ENCODE measurements at places on chromosomes 5 and 9.

GRCh38 chr9:137873408-137873807 is 4.2 kb upstream of the CACNA1B start:
- no peak overlapping the region for H3K27ac ChIP-seq
- no peak for DNase-seq
- H3K27me3 ChIP-seq, result peaks cover 47% of the 10 kb centered on the region

DNA sequence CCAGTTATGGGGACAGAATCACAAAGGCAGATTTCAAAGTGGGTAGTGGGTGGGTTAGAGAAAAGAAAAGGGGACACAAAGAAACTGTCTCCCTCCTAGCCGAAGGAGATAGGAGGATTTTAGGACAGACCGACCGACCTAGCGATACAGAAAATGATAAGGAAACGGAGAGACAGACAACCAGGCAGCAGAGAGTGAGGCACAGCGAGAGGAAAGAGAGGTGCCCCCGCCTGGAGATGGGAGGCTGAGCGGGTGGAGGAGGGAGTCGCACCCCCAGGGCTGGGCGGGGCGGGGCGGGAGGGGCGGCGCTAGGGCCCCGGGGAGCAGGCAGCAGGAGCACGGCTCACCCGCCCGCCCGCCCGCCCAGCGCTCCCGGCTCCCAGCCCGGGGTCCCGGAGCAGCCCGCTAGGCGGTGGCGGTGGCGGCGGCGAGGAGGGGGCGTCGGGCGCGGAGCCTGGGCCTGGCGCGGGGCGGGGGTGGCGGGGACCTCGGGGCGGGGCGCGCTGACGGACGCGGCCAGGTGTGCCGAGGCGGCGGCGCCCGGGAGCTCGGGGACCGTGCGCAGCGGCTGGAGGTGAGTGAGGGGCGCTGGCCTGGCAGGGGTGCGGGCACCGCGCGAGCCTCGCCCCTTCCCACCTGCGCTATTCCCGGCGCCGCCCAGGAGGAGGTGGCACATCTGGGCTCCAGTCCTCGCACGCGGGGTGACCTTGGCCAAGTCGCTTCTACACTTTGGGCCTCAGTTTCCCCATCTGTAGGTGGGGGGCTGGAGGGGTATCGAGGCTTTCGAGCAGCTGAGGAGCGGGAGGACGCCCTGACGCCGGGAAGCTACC is 15.9 kb upstream of the SYNPO start:
- peaks cover 18% of the 10 kb centered on the region for H3K27me3 ChIP-seq
- H3K27ac ChIP-seq, result peak overlapping the region; percentile 56
- peaks cover 4% of the 10 kb centered on the region for H3K36me3 ChIP-seq
- no peak for DNase-seq

- H3K36me3 ChIP-seq, result peaks cover under 1% of the 10 kb centered on the region
- no peak for DNase-seq
- H3K27ac ChIP-seq, result no peak overlapping the region
- no peak overlapping the region for H3K4me3 ChIP-seq
- H3K27me3 ChIP-seq, result no peaks in the 10 kb centered on the region
These were observed 52.9 kb upstream of the SARDH start for GRCh38 chr9:133791069-133791468.

DNA sequence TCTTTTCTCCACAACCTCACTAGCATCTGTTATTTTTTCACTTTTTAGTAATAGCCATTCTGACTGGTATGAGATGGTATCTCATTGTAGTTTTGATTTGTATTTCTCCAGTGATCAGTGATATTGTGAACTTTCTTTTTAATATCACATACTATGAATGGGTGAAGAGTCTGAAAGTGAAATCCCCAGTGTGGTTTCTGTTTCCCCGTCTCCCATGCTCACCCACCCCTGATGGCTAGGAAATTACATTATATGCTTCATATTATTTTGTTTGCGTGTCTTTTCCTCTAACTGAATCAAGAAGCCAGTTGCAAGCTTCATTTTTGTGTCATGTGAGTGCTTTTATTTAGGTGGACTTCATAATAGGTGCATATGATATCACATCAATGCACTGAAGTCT is 171.1 kb downstream of the ARHGAP26 start:
- no peak overlapping the region for H3K27ac ChIP-seq
- no peak for DNase-seq
- H3K4me1 ChIP-seq, result peaks cover 10% of the 10 kb centered on the region
- H3K4me3 ChIP-seq, result no peak overlapping the region

DNA sequence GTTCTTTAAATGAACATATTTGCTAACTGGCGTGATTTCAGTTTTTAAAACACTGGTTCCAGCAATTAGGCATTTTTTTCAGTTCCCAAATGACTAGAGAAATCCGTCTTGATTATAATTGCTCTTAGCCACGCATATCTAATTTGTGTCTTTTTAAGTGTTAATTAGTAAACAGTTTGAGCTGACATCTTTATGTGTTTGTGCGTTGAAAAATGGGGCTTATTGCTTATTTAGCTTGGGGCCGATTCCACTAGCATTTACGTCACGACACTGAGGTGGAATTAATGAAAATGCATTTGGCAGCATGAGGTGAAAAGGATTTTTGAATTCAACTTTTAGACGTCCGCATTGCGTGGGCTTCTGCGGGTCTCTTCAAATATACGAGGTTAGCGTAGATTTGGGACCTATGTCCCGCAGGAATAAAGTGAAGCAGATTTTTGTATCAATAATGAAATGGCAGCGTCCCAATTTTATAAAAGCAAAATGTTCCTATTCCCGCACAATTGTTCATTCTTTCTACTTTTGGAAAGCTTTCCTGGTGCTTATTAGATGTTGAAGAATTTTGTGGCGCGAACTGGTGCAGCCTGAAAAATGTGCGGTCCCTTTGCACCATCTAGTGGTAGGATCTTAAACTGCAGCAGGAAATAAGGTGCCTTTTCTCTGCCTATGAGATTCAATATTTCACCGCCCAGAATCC is 122.7 kb upstream of the LMX1B start:
- DNase-seq, result no peak
- H3K36me3 ChIP-seq, result no peaks in the 10 kb centered on the region
- H3K27ac ChIP-seq, result no peak overlapping the region
- H3K27me3 ChIP-seq, result peaks cover 5% of the 10 kb centered on the region
- peaks cover 15% of the 10 kb centered on the region for H3K4me1 ChIP-seq
- H3K4me3 ChIP-seq, result no peak overlapping the region

DNA sequence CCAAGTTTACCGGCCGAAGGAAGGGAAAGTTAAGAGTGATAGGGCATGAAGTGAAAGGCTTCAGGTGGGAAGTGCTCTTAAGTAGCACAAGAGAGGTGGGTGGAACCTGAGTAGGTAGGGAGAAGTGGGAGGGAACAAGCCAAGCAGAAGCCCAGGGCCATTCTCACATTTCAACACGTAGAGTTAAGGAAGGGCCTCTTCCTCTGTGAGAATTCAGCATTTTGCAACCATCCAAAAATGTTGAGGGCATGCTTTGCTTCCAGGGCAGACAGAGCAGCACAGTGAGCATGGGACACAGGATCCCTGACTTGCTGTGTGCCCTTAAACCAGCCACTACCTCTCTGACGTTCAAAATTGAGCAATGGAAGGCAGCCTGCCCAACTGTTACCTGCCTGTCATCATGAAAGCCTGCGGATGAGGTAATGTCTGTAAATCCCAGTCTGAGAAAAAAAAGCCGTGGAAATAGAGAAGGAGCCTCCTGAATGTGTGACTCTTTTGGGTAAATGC is 3.3 kb downstream of the CYFIP2 start:
- H3K27me3 ChIP-seq, result peaks cover 12% of the 10 kb centered on the region
- H3K36me3 ChIP-seq, result peaks cover 3% of the 10 kb centered on the region
- no peak for DNase-seq
- peak overlapping the region; percentile 48 for H3K27ac ChIP-seq
- peaks cover 24% of the 10 kb centered on the region for H3K4me1 ChIP-seq
- peak overlapping the region; percentile 55 for H3K4me3 ChIP-seq

- DNase-seq, result no peak
- peaks cover 12% of the 10 kb centered on the region for H3K4me1 ChIP-seq
- no peak overlapping the region for H3K4me3 ChIP-seq
- H3K27me3 ChIP-seq, result no peaks in the 10 kb centered on the region
- no peaks in the 10 kb centered on the region for H3K36me3 ChIP-seq
These were observed 105.2 kb downstream of the SGCD start for GRCh38 chr5:156431956-156432829.

DNA sequence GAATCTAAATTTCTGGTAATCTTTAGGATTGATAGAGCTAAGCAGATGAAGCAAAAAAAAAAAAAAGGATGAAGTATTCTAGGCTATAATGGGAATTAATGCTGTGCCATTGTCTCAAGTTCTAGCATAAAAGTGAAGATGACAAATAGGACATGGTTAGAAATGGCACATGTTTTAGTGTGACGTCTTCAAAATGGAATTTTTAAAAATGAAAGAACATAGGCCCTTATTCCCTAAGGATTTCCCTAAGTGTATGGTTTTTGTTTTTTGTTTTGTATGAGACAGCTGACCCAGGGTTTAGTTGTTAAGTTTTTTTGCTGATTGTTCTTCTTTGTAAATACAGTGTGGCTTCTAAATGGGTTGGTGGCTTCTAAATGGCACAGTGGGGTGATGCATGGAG is 7.1 kb downstream of the TLE4 start:
- no peaks in the 10 kb centered on the region for H3K27me3 ChIP-seq
- no peak overlapping the region for H3K27ac ChIP-seq
- DNase-seq, result no peak
- H3K4me3 ChIP-seq, result peak overlapping the region; percentile 29
- peaks cover 40% of the 10 kb centered on the region for H3K36me3 ChIP-seq
- peaks cover 58% of the 10 kb centered on the region for H3K4me1 ChIP-seq

- no peak overlapping the region for H3K27ac ChIP-seq
- no peaks in the 10 kb centered on the region for H3K27me3 ChIP-seq
- H3K36me3 ChIP-seq, result no peaks in the 10 kb centered on the region
- H3K4me3 ChIP-seq, result no peak overlapping the region
These were observed 89.4 kb upstream of the EDIL3 start for GRCh38 chr5:84474126-84474525.

- H3K4me3 ChIP-seq, result no peak overlapping the region
- no peak for DNase-seq
- H3K36me3 ChIP-seq, result peaks cover 8% of the 10 kb centered on the region
- no peaks in the 10 kb centered on the region for H3K27me3 ChIP-seq
- no peak overlapping the region for H3K27ac ChIP-seq
- H3K4me1 ChIP-seq, result no peaks in the 10 kb centered on the region
These were observed 32.9 kb upstream of the GOLGA1 start for GRCh38 chr9:124973807-124974206.

- no peaks in the 10 kb centered on the region for H3K36me3 ChIP-seq
- no peaks in the 10 kb centered on the region for H3K27me3 ChIP-seq
- H3K4me3 ChIP-seq, result no peak overlapping the region
- no peaks in the 10 kb centered on the region for H3K4me1 ChIP-seq
- H3K27ac ChIP-seq, result no peak overlapping the region
These were observed 394.0 kb downstream of the CETN3 start for GRCh38 chr5:90015584-90016018.

DNA sequence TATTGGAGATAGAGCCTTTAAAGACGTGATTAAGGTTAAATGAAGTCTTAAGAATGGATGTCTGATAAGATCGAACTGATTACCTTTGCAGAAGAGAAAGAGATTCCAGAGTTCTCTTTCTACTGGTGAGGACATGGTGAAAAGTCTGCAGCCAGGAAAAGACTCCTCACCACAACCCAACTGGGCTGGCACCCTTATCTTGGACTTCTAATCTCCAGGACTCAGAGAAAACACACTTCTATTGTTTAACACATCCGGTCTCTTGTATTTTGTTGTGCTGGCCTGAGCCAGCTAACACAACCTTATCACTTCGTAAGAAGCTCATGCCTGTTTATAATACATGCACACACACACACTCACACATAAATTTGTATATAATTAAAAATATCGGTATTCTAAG is 489.1 kb downstream of the PRDM9 start:
- H3K36me3 ChIP-seq, result no peaks in the 10 kb centered on the region
- no peaks in the 10 kb centered on the region for H3K27me3 ChIP-seq
- no peak overlapping the region for H3K27ac ChIP-seq
- H3K4me1 ChIP-seq, result peaks cover 3% of the 10 kb centered on the region
- no peak for DNase-seq

GRCh38 chr5:167688341-167689130 is 602.9 kb upstream of the WWC1 start:
- DNase-seq, result no peak
- H3K36me3 ChIP-seq, result no peaks in the 10 kb centered on the region
- no peak overlapping the region for H3K27ac ChIP-seq
- H3K4me3 ChIP-seq, result no peak overlapping the region
- no peaks in the 10 kb centered on the region for H3K27me3 ChIP-seq

DNA sequence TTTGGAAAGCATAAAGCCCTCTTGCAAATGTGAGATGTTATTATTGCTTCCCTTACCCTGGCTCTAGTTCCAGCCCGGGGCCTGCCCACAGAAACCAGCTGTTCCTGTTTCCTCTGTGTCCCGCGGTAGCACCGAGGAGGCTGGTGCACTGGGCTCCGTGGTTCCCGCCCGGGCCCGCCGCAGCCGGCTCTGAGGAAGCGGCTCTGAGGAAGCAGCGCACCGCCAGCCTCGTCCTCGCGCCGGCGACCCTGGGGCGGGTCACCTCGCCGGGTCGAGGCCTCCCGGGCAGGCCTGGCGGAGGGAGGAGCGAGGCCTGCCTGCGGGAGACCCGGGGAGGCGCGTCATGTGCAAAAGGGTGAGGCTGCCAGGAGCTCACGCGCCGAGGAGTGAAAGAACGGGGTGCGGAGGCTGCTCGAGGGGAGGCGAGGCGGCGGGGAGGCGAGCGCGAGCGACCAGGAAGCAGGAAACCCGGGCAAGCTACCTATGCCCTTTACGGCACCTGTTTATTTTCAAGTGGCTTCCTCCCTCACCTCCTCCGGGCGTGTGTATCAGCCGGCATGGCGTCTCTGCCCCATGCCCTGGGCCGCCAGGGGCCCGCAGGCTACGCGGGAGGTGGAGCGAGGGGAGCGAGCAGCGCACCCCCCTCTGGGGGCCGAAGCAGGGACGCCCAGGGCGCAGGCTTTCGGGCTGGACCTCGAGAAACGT is 61.3 kb upstream of the MEGF10 start:
- peak overlapping the region; percentile 81 for H3K4me3 ChIP-seq
- H3K27ac ChIP-seq, result peak overlapping the region; percentile 86
- H3K36me3 ChIP-seq, result no peaks in the 10 kb centered on the region
- H3K4me1 ChIP-seq, result no peaks in the 10 kb centered on the region

DNA sequence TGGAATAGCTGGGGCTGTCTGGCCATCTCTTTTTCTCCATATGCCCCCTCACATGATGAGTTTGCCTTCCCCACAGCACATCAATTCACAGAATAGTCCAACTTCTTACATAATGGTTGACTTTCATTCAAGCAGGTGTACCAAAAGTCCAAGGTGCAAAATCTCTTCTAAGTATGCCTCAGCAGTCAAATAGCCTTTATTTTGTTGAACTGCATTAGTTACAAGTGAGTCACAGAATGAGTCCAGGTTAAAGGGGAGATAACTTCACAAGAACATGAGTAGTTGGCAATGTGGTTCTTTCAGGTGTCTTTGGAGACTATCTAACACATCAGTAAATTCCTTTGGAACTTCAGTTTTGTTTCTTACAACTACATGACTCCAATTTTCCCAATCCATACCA is 672.5 kb downstream of the PRELID2 start:
- no peak overlapping the region for H3K4me3 ChIP-seq
- DNase-seq, result no peak
- H3K27me3 ChIP-seq, result peaks cover 17% of the 10 kb centered on the region
- no peak overlapping the region for H3K27ac ChIP-seq
- H3K36me3 ChIP-seq, result no peaks in the 10 kb centered on the region
- no peaks in the 10 kb centered on the region for H3K4me1 ChIP-seq
